Type B pancreatic cell (in vitro differentiated cells): ENCODE measurements at places on chromosomes 13 and 19. TPM values are rescaled to one million over a fixed set of nuclear protein-coding genes. Genes with fewer than 3 reads are reported as not detected.

The TGFB1 gene
- total RNA-seq = 2.3 and 3.4 TPM in 2 replicates

DNA sequence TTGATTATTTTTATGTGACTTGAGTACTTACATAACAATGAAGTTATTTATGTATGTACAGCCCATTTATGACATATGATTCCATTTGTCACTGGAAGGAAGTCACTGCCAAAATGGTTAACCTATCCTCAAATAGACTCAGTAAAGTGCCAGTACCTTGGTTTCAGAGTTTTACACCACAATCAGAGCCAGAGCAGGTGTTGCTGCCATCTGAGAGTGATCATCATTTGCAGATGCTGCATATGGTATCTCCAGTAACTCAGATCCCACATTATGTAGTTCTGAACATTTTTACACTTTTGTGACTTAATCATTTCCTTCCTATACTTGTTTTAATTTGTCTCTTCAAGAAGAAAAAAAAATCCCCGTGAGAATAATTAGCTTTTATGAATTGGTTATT, 313.3 kb downstream of the HS6ST3 start:
- no peak overlapping the region for H3K27ac ChIP-seq
- no peak for DNase-seq
- H3K27me3 ChIP-seq = no peaks in the 10 kb centered on the region

GRCh38 chr13:48526286-48526685, 6.6 kb downstream of the RCBTB2 start:
- no peak overlapping the region for H3K4me3 ChIP-seq
- no peaks in the 10 kb centered on the region for H3K27me3 ChIP-seq
- no peaks in the 10 kb centered on the region for H3K36me3 ChIP-seq
- H3K27ac ChIP-seq = no peak overlapping the region

The AP2S1 gene
- total RNA-seq = 128 and 135 TPM in 2 replicates
